Suppressor macrophage treated with lipopolysaccharide for 1 hour (primary cell): ENCODE measurements at places on chromosomes 5 and 9.

DNA sequence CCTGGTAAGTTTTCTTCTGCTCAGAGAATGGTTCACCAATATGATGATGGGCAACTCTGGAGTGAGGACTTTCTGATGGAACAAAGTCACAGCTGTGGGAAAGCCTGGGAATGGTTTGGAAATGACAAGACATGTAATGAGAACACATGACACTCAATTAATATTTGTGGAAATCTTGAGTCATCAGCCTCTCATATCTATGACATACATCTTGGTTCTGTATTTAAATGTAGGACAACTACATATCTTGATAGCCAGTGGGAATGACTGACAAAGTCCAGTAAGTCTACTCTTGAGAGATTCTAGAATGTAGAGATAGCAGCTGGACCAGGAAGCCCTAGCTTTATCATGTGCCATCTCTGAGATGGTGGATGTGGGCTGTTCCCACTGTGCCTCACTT is 85.5 kb downstream of the PALM2AKAP2 start:
- no peak for DNase-seq

GRCh38 chr9:86079865-86080469 is 19.4 kb downstream of the GOLM1 start:
- DNase-seq: no peak

DNA sequence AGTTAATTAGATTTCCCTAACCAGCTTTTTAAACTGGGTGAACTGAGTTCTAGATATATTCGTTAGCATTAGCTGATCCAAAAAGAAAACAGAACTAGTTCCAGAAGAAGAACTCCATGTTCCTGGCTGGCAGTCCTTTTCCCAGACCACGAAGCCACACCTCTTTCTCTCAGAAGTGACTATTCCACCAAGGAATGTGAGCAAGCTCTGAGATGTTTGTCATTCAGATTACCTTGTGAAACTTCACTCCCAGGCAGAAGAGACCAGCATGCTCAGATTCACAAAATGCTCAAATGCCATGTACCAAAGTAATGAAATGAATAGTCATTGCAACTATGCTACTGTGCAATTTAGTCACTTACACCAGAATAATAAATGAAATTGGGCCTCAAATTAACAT is 4.4 kb upstream of the SSBP2 start:
- DNase-seq: no peak

GRCh38 chr5:133753856-133754255 is 141.5 kb upstream of the FSTL4 start:
- no peak for DNase-seq

DNA sequence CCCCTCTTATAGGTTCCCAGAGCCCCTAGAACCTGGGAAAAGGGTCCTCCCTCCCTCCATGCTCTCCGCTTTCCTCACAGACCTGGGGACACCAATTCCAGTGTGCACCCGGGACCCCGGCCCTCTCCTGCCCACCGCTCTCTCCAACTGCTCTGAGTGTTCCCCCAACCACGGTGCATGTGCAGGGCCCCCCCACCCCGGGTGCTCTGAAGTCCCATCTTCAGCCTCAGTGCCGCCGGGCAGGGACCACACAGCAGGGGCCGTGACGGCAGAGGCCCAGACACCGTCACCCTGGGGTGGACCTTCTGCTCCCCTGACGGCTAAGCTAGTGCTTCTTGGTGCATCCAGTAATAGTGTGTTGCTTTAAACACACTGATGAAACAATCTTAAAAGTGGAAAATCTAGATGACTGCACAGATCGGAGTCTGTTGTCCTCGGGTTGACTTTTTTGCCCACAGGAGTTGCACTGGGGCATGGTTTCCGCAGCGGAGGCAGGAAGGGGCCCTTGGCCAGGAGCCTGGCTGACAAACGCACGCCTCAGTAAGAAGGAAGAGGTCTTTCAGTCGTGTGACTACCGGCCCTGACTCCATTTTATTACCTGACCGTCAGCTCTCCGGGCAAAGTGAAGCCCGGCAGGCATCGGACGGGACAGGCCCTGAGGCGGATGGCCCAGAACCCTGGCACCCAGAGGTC is 36.2 kb upstream of the SLC6A3 start:
- peak; percentile 18 for DNase-seq

DNA sequence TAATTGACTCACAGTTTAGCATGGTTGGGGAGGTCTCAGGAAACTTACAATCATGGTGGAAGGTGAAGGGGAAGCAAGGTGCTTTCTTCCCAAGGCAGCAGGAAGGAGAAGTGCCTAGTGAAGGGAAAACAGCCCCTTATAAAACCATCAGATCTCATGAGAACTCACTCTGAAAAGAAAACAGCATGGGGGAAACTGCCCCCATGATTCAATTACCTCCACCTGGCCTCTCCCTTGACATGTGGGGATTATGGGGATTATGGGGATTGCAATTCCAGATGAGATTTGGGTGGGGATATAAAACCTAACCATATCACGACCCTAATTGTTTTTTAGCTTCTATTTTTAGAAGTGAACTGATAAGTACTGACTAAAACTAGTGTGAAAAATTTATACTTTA is 1377.5 kb upstream of the DMAC1 start:
- DNase-seq: no peak

DNA sequence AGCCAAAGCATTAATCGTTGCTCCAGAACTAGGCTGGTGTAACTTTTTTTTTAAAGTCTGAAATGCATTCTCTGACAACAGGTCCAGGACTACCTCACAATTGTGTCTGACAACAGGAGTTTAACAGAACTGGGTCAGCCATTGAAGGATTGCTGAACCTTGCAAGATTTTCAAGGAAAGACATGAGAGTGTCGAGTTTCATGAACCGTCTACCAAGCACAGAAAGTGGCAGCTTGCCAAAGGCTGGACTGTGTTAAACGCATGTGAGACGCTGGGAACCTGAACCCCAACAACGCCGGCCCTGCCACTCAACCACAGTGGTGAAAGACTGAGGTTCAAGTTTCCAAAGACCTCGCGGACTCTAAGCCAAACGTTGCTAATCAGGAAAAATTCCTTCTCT is 79.1 kb downstream of the LHFPL2 start:
- DNase-seq: no peak

DNA sequence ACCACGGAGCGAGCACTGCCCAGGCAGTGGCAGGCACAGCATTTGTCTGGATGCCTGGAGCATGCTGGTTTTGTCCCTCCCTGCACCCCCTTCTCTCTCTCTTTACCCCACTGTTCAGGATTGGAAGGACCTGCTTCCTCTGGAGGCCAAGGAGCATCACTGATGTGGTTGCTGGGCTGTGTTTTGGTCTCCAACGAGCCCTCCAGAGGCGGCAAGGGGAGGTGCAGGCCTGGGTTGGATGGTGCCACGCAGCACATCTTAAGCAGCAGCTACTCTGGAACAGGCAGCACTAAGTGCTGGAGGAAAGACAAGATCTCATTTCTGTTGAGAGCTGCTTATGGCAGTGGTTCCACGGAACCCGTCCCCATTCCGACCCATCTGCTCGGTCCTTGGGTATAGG is 139.6 kb downstream of the CMYA5 start:
- DNase-seq: no peak

DNA sequence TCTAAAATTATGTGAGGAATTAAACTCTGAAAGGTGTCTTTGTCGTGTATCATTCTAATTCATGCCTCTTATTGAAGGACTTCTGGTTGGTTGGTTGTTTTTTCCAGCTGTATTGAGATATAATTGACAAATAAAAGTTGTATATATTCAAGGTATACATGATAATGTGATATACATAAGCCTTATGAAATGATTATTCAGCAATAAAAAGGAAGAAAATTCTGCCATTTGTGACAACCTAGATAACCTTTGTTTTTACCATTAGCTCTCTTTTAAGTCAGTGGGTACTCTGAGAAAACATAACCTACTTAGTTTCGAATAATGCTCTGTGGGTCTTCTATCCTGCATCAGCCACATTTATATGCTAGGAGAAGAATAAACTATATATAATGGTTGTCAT is 89.6 kb downstream of the RAB3C start:
- no peak for DNase-seq

DNA sequence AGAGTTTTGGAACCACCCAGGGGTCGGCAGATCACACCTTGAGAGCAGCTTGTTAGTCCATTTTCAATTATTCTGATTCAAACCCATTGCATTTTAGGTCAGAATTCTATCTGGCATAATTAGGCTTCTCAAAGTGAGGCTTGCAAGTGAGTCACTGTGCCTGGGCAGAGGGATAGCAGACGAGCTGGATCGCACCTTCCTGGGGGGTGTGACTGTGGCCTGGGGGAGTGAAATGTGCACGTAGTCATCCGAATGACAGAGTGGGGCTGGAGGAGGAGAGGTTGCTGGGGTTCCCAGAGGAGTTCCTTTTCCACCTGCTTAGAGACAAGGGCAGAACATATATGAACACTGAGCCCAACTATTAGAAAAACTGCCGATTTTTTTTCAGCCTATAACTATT is 31.7 kb downstream of the SPACA9 start:
- no peak for DNase-seq

DNA sequence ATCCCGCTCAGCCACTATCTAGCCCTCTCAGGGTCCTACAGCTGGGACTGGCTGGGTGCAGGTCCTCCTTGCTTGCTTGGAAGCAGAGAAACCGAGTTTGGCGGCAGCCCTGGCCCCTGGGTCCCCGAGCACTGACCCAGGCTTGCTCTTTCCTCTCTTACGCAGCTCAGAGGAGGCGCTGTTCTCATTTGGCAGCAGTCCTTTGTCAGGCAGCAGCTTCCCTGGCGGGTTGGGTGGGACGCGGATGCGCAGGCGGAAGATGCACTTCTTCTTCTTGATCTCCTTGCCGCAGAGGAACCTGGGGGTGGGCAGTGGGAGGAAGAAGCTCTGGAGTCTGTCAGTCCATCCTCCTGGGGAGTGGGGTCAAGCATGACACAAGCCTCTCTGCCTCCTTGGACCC is 14.5 kb downstream of the PHF19 start:
- DNase-seq: no peak

DNA sequence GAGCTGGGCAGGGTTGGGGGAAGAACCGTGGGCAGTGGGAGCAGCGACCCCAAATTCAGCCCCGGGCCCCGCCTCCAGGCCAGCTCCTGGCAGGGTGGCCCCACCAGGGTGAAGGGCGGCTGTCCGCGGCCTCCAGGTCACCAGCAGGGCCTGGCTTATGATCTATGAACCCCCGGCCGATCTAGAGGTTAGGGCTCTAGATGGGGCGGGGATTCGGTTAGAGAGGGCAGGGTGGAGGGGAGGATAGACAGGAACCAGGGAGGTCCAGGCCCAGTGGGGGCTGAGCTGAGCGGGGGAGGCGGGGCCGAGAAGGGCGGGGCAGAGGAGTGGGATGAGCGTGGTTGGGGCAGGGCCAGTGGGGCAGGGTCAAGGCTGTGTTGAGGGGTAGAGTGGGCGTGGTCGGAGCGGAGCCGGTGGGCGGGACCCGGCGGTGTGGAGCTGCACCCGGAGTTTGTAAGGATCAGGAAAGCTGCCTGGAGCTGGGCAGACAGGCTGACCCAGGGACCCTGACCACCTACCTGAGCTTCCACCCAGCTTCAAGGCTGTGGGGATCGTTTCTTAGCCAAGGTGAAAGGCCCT is 29.3 kb upstream of the OBP2B start:
- DNase-seq: peak; percentile 37

GRCh38 chr9:115229496-115229895 is 111.5 kb upstream of the TNC start:
- no peak for DNase-seq

DNA sequence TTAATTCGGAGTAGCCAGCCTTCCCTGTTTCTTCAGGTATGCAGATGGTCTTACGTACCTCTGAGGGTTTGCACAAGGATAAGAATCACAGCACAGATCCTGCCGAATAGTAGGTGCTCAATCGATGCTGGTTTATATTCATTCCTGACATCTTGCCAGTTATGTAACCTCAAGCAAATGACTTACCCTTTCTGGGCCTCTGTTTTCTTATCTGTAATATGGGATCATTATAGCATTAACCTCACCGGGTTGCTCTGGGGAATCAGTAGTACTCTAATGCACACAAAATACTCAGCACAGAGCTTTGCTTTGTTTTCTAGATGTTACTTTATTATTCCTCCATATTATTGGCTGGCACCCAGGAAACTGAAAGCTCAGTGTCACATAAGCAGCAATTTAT is 7.7 kb upstream of the NR5A1 start:
- DNase-seq: no peak

DNA sequence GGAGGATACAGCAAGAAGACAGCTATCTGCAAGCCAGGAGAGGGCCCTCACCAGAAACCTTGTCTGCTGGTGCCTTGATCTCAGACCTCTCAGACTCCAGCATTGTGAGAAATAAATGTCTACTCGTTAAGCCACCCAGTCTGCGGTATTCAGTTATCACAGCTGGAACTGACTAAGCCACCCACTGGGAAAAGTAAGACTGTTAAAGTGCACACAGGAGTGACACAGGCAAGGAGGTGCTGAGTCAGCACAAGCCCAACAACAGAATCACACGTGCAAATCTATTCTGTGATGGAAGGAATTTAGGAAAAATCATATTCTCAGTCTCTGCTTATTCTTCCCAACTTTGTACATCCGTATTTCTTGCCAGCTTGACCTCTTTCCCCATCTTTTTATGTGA is 200.0 kb downstream of the NR2F1-AS1 start:
- no peak for DNase-seq

- no peak for DNase-seq
Observed at GRCh38 chr9:396396-396795, 181.7 kb downstream of the DOCK8 start.

GRCh38 chr5:6804766-6805501 is 91.7 kb downstream of the TENT4A start:
- no peak for DNase-seq

DNA sequence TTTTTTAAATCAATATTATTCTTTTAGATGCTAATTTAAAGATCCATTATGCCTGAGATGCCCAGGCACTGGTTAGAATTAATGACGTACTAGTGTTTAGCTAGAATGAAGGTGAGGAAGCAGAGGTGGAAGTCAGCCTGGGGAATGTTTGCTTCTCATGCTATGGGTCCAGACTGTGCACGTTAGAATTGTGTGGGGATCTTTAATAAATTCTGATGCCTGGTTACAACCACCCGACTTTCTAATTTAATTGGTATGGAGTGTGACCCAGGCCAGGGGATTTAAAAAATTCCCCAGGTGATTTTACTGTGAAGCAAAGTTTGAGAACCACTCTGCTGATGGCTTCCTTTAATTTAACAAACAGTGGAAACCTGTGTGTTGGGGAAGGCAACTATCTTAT is 111.1 kb downstream of the DOCK2 start:
- no peak for DNase-seq

DNA sequence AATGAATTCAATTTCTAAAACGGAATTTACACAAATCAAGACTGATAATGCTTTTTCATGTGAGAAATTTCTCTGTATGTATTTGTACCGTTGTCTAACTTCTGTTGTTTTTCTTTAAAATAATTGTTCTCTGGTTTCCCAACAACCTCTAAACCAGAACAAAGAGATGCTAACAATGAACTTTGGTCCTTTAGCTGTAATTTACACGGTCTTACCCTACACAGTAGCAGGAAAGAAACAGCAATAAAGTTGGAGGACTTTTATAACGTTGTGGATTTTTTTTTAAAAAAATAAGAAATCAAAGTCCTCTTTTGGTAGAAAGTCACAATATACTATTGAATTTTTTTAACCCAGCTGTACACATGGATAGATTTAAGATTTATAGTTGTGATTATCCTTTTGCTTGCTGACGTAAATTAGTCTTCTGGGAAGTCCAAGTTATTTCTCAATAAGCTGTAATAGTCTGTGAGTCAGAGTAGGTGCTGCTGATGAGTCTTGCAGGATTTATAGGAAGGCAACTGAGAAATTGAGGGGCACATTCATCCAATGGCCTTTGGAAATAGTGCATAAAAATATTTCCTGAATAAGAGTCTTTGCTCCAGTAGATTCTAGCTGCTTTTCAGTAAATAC is 76.8 kb upstream of the PCSK1 start:
- peak; percentile 41 for DNase-seq

- no peak for DNase-seq
Observed at GRCh38 chr9:38211002-38211401, 142.0 kb upstream of the SHB start.

- DNase-seq: no peak
Observed at GRCh38 chr9:134441227-134442084, 115.2 kb downstream of the RXRA start.
